Foreskin fibroblast (primary cell): ENCODE measurements at places on chromosomes 1 and 21.

DNA sequence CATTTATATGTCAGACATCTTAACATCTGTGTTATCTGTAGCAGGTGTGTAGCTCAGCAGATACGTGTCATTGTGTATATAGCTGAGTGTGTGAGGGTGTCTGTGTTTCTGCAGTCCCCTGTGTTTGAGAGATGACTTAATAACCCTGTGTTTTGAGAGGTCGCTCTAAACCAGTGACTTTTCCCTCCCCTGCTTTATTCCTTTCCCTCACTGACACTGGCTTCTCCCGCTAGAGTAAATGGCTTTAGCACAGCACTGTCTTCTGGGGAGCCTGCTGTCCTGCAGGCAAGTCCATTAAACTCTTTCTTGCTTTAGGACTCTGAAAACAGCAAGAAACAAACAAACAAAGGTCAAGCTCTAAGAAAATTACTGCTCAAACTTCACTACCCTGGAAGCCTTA is 53.0 kb downstream of the VANGL1 start:
- DNase-seq = no peak

DNA sequence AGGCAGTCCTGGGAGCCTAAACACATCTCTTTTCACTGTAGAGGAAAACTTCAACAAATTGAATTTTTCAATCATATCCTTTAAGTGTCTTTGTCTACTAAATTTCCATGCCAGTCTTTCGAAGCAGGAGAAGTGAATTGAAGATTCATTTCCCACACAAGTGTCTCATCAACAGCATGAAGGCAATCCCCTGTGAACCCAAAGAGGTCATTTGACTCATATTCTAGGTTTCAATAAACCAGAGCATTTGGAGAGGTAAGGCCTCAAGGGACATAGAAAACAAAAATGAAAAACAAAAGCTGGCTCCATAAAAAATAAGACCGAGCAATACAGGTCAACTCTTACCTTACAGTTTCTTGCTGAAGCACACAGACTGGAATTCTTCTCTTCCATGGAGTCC is 94.1 kb upstream of the ATP1B1 start:
- DNase-seq = no peak

DNA sequence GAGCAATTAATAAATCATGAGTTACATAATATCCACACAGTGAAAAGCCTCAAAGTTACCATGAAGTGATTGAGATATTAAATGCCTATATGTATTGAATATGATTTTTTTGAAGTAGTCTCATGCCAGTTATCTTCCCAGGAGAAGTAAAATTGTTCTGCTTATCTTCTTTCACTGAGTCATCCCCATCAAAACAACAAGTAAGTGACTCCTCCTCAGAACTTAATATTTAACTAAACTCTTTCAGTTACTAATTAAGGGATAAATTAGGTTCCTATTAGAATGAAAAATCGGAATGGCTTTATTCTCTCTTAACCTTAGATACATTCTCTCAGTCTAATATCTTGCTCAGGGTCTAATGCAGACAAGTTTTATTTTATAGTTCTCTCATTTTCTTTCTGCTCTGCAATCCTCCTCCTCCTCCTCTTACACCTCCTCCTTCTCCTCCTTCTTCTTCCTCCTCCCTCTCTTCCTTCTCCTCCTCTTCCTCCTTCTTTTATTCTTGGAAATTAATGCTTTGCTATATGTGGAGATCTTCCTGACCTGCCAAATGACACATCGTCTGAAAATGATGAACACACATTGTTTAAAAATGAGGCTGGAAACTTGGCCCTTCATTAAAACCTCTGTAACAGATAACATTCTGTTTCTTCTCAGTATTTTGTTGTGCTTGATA is 110.9 kb downstream of the RUNX1 start:
- no peak for DNase-seq

DNA sequence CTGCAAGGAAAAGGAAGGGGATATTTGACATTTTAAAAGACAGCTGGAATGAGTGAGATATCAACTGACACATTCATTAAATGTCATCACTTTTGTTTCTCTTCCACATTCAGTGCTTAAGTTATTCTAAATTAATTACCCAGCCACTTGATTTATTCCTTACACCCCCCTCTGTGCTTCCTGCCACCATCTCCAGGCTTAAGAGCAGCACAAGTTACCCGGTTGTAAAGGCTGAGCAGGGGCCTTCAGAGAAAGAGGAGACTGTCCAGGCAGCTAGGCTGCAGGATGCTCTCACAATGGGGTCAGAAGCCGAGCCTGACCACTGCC is 71.4 kb downstream of the SYT6 start:
- no peak for DNase-seq

DNA sequence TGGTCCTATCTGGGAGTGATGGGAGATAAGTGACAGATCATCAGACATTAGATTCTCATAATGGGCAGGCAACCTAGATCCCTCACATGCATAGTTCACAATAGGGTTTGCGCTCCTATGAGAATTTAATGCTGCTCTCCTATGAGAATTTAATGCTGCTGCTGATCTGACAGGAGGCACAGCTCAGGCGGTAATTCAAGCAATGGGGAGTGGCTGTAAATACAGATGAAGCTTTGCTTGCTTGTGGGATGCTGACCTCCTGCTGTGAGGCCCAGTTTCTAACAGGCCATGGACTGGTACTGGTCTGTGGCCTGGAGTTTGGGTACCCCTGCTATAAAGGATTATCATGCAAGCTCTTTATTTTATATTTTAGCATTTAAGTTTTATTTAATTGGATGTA is 72.0 kb downstream of the ZMYM4 start:
- no peak for DNase-seq

- DNase-seq = no peak
Measured at GRCh38 chr1:76218888-76219287, 144.3 kb downstream of the ST6GALNAC3 start.

GRCh38 chr21:44931137-44931500 is 8.7 kb upstream of the SLX9 start:
- peak; percentile 59 for DNase-seq

DNA sequence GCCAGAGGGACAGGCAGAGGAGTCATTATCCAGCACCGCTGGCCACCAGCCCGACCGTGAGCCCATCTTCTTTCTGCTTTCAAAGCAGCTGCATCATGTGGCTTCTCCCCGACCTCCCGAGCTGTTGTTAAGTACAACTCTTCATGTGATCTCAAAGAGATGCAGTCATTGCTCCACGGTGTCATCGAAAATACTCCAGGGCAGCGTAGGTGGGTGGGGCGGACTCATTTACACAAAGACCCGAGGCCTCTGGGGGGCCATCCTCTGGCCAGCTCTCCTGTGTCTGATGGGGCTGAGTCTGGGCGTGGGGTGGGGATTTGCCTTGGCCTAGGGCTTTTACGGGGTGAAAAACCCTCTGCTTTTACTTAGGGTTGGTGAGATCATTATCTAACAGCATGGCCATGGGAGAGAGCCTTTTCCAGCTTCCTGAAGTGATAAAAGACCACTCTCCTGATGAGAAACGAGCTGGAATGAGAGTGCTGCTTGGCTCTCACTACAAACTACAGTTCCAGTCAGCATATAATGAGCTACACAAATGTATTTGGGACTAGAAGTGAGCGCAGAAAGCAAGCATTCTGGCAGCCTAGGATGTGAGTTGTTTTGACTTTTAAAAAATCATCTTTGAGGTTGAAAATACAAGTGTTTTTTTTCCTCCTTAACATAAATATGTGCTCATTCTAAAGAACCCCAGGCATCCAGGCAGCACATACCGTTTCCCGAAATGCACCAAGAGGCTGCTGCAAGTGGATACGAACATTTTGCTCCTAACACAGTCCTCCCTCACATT is 165.0 kb downstream of the RHOU start:
- peak; percentile 36 for DNase-seq
